Activated CD4-positive, alpha-beta T cell treated with anti-CD3 and anti-CD28 coated beads for 24 hours (primary cell): ENCODE measurements at places on chromosomes 12 and 14.

DNA sequence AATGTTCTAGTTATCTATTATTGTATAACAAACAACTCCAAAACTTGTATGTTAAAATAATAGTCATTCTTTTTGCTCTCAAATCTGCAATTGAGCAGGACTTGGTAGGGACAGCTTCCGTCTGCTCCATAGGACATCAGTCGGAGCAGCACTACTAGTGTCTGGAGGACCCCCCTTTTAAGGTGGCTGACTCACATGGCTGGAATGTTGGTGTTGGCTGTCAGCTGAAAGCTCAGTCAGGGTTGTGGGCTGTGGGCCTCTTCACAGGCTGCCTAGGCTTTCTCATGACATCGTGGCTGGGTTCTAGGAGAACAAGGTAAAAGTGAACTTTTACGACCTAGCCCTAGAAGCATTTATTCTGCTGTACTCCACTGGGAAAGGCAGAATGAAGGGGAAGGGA is 160.6 kb downstream of the ANO4 start:
- no peak for DNase-seq

DNA sequence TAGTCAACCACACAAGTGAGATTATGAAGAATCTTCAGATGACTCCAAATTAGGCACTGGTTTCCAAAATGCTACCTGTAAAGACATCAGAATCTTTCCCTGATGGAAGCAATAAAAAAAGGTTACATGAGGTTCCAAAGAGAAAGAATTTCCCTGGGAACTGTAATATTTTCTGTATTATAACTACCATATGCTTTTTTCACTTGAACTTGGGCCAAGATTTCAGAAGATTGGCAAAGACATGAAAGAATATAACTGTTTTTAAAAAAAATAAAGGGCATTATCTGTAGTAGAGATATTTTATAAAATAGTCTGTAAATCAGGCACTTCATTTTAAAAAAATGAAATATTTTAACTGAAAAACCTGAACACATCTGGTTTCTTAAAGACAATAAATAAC is 12.9 kb downstream of the HECTD1 start:
- no peak for DNase-seq

DNA sequence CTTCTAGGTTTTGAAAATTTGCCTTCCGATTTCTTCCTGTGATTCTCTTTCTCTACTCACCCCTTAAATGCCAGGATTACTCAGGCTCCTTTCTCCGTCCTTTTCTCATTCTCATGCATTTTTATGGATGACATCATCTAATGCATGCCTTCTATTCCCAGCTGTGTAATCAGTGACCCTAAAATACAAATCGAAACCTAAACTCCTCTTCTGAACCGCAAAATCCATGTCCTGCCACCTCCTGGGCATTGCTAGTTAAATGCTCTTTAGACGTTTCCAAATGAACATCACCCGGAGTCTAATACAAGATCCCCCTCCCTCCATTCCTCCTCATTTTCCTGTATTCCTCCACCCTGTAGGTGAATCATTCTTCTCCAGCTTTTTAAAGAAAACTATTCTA is 1703.1 kb upstream of the FLRT2 start:
- no peak for DNase-seq

GRCh38 chr14:21652209-21652808 is 1.3 kb upstream of the OR4E2 start:
- DNase-seq, result no peak
